ENCODE measurements at places on chromosomes 5 and 9.

DNA sequence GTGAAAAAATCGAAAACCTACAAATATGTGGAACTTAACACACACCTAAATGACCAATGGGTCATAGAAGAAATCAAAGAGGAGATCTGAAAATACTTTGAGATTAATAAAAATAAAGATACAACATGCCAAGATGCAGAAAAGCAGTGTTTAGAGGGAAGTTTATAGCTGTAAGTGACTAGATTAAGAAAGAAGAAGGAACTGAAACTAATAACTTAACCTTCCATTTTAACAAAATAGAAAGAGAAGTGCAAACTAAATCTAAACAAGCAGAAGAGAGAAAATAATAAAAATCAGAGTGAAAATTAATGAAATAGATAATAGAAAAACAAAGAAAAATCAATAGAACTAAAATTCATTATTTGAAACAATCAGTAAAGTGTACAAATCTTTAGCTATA is 103.0 kb upstream of the MAMDC2 start:
- DNase-seq, result no peak

GRCh38 chr5:104708027-104708426 is 1145.4 kb upstream of the NUDT12 start:
- no peak for DNase-seq

DNA sequence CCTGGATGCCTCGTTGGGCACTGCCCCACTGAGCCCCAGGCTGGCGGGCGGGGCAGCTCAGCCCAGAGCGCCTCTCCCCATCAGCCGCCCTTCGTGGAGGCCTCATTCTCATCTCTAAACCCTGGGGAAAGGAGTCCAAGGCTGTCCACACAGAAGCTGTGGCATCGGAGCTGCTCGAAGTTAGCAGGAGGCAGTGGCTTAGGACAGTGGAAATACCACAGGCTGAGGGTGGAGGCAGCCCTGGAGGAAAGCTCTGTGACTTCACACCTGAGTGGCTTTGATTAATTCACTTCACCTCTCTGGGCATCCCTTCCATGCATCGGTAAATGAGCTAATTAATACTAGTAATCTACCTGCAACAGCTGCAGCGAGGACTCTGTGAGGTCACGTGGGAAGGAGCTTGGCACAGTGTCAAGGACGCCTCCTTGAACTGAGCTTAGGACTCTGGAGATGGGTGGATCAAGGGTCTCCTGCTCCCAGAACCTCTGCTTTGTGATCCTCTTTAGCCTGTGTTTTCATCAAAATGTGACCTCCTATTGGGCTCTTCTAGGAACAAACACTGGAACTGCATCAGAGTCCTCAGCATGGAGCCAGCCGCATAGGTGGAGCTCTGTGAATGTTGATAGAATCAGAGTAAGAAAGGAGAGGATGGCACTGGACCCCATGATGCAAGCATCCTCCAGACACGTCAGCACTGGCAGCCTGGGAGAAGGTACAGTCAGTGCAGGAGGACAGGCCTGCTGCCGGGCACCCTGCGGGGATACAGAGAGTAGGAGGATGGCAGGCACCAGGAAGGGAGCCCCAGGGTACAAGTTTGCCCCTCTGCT is 842 bp upstream of the ANGPTL2 start:
- DNase-seq, result no peak

- no peak for DNase-seq
Observed at GRCh38 chr9:95261890-95262289, 55.6 kb downstream of the FANCC start.

DNA sequence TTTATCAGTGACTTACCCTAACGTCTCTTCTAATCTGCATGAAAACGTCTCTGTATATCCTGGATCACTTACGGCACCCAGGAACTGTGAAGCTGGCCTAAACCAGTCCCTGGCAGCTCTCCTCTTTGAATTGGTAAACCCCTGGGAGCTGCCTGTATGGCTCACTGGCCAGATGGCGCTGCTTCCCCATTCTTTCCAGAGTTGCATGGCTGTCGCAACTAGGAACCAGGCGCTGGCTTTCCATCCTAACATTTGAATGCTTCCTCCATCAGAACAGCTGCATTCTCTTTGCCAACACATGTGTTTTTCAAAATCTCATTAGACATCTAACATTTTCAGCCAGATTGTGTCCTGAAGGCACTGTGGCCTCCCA is 8.0 kb upstream of the PCA3 start:
- no peak for DNase-seq

- peak; percentile 70 for DNase-seq
Observed at GRCh38 chr9:137150617-137151457, 11.9 kb downstream of the GRIN1 start.

DNA sequence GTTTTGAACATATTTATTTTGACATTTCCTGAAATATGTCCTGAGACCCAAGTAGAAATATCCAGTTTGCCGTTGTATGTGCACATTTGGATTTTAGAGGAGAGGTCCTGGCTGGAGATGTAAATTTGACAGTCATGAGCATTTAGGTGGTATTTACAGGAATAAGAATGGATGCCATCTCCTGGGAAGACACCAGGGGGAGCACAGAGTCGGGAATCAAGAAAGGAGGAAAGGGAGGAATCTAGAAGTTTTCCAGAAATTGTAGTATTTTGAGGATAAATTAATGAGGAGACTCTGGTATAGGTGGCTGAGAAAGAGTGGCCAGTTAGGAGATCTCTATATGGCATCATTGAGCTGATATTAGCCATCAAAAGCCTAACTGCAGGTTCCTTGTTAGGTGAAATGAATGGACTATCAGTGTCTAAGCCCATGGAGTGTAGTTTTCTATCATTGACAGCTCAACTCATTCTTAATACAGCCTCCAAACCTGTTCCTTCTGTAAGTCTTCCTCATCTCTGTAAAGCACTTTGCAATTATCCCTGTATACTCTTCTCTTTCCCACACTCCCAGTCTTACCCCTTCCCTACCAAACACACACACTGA is 7.2 kb downstream of the GAPT start:
- no peak for DNase-seq

- DNase-seq, result no peak
Observed at GRCh38 chr5:89948977-89949376, 460.6 kb downstream of the CETN3 start.

- DNase-seq, result no peak
Observed at GRCh38 chr5:50874306-50875001, 208.0 kb downstream of the PARP8 start.

DNA sequence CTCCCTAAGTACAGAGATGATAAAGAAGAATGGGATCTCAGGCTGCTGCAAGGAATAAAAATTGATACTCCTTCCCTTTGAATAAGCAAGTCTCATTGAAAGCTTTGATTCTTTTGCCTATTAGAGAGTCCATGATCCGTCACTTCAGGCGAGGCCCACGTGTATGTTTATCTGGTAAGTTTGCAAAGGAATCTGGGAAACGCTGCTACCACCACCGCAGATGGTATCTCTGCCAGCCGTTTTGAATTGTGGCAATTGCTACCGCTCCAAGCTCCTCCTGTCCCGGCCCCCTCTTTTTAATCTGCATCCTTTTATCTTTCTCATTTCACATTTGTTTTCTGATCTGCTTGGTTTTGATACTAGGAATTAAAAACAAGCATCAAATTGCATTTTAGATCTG is 42.9 kb upstream of the GRIA1 start:
- no peak for DNase-seq

- no peak for DNase-seq
Observed at GRCh38 chr5:72991394-72991793, 35.6 kb downstream of the FCHO2 start.

GRCh38 chr5:33531824-33532223 is 91.1 kb downstream of the TARS1 start:
- no peak for DNase-seq

DNA sequence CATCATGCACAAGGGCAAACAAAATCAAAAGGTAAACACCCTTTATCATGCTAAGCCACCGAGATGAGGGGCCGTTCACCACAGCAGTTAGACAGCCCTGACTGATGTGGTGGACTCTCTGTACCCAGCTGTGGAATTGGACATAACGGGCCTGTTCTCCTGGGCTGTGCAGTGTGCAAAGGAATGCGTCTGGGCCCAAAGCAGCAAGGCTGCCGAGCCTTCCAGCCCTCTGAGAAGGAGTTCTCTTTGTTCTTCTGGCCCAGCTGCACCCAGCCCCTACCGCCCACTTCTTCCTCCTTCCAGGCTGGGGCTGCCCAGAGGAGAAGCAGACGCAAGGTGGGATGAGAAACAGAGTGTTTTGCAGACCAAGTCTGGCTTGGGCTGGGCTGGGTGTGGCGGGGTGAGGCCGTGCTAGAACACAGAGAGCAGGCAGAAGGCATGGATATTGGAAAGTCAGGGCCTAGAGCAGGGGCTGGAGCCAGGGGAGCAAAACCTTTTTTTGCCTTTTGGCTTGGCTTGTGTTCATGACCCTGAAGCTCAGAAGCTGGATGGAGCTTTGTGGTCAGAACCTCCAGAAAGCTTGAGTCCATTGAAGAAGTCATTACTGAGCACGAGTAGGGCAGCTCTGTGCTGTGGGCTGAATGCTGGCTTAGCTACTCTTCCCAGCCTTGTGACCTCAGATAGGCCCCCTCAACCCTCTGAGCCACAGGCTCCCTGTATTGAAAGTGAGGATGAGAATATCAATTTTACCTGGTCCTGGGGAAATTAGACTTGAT is 49.8 kb upstream of the SH3PXD2B start:
- no peak for DNase-seq

DNA sequence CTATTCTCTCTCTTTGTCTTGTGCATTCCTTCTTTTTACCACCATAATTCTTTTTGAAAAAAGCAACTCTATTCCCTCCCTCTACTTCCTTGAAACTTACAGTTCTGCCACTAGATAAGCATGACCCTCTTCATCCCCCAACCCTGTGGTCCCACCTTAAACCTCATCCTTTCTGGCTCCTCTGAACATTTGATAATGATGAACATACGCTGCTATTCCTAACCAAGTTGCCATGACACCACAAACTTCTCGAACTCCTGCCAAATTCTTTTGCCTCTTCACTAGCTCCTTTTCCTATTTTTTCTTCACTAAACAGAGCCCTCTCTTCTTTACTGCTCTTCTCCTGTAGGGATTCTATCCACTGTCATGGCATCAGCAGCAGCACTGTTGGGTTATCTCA is 57.1 kb downstream of the MOCS2 start:
- DNase-seq, result no peak

- no peak for DNase-seq
Observed at GRCh38 chr5:30401479-30402058, 791.9 kb upstream of the CDH6 start.

DNA sequence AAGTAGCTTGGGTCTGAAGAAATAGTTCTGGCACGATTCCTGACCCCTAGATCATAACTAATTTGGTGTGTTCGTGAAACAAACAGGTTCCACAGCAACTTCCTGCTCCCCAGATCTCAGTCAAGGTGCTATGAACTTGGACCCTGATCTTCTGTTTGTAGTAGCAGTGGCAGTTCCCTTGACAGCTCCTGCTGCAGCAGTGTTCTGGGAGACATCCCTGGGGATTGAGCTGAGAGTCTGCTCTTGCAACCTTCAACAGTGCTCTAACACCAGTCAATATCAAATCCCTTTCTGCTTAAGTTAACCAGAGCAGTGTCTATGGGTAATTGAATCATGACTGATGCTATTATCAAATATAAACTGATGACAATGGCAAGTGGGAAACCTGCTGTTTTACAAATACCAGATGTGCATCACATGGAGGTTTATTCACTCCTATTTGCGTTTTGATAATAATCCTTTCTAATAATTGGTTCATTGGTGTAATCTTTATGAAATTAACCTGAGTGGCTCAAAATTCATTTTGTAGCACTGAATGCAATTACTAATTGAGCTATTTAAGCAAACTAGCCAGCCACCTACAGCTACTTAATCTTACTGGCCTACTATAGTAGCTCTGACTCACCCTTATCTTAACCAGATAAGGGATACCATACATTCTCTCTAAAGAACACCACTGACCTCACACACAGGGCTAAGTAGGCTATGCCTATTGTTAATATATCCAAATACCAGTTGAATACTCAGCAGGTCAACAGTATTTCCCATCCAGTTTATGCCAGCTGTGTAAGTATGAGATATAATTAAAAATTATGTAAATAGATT is 21.9 kb downstream of the KDM4C start:
- DNase-seq, result no peak

- DNase-seq, result no peak
Observed at GRCh38 chr9:131840751-131841702, 101.2 kb upstream of the RAPGEF1 start.

DNA sequence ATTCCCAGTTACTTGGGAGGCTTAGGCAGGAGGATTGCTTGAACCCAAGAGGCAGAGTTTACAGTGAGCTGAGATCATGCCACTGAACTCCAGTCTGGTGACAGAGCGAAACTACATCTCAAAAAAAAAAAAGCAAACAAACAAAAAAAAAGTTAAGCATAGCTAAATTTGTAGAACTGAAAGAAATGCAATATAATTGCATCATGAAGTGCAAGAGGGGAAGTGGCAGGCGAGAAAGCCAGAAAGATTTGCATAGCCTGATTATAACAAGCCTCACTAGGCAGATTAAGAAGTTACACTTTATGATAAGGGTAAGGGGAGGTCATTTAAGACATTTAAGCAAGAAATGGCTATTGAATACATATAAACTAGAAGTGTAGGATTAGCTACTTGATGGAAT is 187.1 kb downstream of the EDIL3 start:
- no peak for DNase-seq

- DNase-seq, result no peak
Observed at GRCh38 chr5:54835647-54836046, 149.7 kb downstream of the ESM1 start.

DNA sequence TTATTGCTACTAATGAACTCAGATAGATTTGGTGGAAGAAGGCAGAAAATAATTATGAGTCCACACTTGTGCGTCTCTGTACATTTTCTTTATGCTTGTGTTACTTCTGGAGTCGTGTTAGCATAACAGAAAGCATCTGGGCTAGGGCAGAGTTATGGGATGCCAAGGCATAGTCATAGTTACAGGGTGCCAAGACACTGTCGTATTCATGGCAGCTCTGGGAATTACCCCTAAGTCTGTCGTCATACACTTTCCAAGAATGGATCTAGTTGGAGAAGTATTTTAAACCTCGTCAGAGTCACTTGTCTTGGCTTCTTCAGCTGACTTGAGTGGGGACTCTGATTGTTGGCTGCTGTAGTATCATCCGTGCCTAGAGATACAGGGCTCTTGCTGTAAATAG is 27.7 kb downstream of the CAMK4 start:
- no peak for DNase-seq

- DNase-seq, result no peak
Observed at GRCh38 chr5:179227229-179227579, 118.1 kb downstream of the ADAMTS2 start.

- DNase-seq, result no peak
Observed at GRCh38 chr5:34035756-34036155, 7.3 kb downstream of the C1QTNF3 start.

DNA sequence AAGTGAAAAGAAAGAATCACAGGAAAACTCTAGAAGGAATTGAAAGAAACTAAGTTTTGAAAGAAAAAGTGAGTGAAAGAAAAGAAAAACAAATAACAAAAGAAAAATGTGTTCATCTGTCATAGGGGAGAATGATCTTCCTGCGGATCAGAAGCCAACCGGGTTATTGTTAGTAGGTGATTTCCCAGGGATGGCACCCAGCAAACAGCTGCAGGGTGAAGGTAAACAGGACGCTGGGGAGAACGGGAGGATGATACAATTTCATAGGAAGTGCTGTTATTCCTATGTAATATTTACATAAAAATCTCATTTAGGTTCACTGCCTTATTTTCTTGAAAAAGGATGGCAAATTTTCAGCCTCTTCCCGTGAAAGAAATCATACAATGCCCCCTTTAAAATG is 72.4 kb upstream of the LHFPL2 start:
- DNase-seq, result no peak
